Activated CD8-positive, alpha-beta memory T cell treated with anti-CD3 and anti-CD28 coated beads for 4 hours (primary cell): ENCODE measurements at places on chromosomes 11 and 22.
A peak's percentile ranks its signal among the peaks of the same experiment; 100 is the strongest.

GRCh38 chr22:46915950-46916730, 153.7 kb downstream of the TBC1D22A start:
- DNase-seq = no peak

- DNase-seq = no peak
Observed at GRCh38 chr11:34358258-34358727, 483 bp upstream of the ABTB2 start.

DNA sequence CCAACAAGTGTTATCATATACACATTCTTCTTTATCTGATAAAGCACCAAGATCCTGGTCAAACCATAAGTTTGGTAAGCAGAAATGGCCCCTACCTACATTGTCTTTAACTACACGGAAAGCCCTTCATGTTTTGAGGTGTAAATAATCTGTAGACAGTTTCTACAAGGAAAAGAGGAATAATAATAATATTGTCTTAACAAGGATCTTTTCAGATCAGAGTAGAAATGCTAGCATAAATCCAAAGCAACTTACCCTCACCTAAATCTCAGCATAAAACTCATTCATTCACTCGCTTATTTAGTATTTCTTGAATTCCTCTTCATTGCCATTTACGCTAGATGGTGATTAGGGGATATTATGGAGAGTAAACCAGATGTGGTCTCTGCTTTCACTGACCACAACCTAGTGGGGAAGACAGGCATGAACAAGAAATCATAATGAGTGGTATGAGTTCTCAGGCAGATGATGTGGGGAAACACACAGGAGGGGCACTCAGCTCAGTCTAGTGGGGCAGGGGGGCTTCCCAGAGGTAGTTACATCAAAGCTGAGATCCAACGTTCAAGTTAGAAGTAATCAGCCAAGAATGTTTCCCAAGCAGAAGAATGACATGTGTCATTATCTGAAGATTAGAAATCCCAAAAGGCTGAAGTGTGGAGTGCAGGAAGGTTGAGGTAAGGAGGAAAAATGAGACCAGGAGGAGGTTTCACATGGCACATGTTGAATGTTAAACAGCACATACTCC, 65.4 kb upstream of the ZC3H12C start:
- DNase-seq = no peak

- DNase-seq = no peak
Observed at GRCh38 chr11:125649465-125650166, 24.7 kb downstream of the CHEK1 start.

GRCh38 chr11:44138286-44138685, 42.8 kb downstream of the EXT2 start:
- no peak for DNase-seq

DNA sequence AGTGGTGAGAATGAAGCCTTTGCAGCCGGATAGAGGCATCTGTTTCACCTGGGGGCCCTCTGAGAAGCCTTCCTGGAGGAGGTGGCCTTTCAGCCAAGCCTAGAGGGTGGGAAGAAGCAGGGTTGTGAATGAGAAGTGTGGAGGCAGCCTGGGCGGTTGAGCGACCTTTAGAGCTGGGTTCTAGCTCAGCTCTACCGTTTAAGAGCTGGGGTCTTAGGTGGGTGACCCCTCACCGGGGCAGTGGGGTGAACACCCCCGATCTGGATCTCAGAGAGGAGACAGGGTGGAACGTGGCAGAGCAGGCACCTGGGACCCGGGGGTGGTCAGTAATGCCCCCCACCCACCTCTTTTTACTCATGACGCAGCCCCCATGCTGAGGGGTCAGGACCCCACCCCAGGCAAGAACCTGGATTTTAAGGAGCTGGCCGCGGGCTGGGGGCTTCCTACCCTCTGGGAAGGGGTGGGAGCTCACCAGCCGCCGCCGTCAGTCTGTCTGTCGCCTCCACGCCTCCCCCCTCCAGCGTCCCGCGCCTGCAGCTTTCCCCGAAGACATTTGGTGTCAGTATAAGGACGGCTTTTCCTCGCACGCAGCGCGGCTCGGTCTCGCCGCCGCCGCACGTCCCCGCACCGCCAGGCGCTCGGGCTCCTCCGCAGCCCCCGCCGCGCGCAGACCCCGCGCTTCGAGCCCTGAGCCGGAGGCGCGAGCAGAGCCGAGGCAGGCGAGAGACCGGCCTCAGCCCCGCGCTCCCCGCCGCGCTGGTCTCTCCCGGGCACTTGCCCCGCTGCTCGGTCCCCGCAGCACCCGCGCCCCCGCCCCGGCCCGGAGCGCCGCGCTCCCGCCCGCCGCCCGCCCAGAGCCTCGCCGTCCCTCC, 13.3 kb upstream of the CACNA1I start:
- no peak for DNase-seq

- DNase-seq = no peak
Observed at GRCh38 chr22:32444068-32444467, 20.2 kb downstream of the BPIFC start.

DNA sequence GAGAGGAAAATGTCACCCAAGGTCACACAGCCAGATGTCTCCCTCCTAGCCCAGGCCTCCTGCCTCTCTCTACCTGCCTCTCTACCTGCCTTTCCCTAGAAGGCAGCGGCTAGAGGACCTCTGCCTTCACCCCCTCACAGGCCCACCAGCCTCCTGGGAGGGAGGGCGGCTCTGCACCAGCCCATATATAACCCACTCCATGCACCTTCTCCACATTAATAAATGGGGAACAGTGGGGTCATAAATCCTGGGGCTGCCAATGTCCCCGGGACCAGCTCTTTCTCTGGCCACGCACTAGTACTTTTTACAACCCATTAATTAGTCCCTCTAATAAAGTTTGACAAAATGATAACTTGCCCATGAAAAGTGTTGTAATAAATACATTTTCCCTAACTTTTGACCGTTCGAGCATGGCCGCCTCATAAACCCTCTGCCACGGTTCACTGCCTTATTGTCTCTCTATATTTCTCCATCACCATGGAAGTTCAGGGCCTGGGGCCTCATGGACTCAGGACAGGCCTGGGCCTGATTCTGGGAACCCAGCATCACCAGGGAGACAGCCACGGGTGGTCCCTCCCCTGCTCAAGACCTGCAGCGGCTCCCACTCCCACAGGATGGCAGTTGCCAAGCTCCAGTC, 102.1 kb downstream of the MN1 start:
- DNase-seq = no peak

- DNase-seq = peak; percentile 33
Observed at GRCh38 chr11:118171269-118172062, 5.0 kb downstream of the SCN2B start.

GRCh38 chr11:125079878-125080530, 16.9 kb downstream of the SLC37A2 start:
- no peak for DNase-seq

- DNase-seq = no peak
Observed at GRCh38 chr11:128579798-128580504, 7.4 kb downstream of the ETS1 start.

- DNase-seq = peak; percentile 57
Observed at GRCh38 chr11:3905080-3905953, 49.9 kb downstream of the STIM1 start.

DNA sequence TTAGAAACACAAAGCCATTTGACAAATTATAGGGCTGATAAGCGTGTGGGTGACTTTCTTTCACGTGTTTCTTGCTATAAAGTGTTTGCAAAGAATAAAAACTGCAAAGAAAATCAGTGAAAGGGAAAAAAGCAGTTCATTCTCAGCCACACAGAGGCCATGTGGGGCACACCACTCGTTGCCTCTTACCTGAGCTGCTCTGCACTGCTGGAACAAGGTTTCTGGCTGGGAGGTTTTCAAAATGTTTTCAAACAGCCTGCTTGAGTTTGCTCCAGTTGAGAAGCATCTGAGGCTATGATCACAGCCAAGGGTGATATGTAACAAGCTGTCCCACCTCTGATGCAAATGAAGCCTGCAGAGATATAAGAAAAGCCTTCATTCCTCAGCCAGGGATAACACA, 14.7 kb upstream of the VSIG10L2 start:
- no peak for DNase-seq

DNA sequence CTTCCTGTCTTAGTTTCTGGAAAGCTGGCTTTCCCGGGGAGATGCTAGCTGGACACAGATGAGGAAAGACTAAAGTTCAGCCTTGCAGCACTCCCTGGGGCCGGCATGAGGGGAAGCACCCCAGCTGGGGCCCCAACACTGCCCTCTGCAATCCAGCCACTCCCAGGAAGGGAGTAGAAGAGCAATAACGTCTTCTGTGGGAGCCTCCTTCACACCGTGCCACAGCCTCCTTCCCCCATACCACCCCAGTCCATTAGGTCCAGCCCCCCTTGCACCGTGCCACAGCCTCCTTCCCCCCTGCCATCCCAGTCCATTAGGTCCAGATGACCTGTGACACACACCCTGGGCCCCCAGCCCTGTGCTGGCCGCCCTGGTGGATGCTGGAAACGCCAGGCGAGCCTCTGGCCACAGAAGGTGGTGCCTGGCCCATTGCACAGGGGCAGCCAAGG, 44.1 kb upstream of the PRDM11 start:
- no peak for DNase-seq

GRCh38 chr22:36865346-36865745, 4.5 kb downstream of the NCF4 start:
- no peak for DNase-seq

DNA sequence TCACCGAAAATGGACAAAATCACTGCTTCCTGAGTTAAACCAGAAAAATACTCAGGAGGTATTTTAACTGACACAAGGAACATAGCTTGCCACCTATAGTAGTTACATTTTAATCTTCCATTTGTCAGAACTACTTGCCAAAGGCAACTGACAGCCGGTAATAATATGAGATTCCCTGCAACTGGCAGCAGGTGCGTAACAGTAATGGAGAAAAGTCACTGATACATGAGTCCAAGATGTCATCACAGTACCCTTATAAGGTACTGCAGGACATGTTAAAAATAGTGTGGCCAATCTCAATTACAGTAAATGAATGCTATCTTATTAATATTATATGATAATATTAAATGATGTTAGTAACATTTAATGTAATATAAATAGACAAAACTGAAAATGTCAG, 21.1 kb upstream of the ARHGAP32 start:
- DNase-seq = no peak

GRCh38 chr11:112777283-112777751, 183.9 kb upstream of the NCAM1 start:
- DNase-seq = no peak

DNA sequence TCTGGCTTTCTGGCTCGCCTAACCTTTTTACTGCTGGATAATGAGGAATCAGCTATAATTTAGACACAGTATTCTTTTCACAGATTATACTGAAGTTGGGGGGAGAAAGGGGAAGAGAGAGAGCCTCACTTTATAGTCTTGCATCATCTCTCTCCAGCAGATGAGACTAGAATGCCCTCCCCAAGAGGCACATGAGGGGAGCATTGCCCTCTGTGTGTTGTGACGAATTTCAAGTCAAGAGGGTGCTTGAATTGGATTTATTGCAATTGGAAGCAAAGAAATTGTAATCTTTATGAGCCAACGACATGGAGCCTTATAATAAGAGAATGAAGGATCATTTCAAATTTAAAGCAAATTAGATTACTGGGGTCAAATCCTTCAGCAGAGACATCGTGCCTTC, 17.6 kb upstream of the CADM1 start:
- DNase-seq = no peak

DNA sequence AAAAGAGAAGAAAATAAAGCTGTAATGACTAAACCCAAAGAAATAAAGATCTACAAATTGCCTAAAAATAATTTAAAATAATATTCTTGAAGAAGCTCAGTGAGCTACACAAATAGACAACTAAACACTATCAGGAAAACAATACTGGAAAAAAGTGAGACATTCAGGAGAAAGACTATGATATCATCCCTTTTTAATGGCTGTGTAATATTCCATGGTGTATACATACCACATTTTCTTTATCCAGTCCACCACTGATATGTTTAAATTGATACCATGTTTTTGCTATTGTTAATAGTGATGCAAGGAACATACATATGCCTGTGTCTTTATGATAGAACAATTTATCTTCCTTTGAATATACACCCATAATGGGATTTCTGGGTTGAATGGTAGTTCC, 13.1 kb upstream of the OR6T1 start:
- no peak for DNase-seq

- DNase-seq = no peak
Observed at GRCh38 chr11:123051634-123052033, 10.3 kb downstream of the HSPA8 start.

- DNase-seq = no peak
Observed at GRCh38 chr11:6285019-6285418, 25.4 kb downstream of the CCKBR start.

DNA sequence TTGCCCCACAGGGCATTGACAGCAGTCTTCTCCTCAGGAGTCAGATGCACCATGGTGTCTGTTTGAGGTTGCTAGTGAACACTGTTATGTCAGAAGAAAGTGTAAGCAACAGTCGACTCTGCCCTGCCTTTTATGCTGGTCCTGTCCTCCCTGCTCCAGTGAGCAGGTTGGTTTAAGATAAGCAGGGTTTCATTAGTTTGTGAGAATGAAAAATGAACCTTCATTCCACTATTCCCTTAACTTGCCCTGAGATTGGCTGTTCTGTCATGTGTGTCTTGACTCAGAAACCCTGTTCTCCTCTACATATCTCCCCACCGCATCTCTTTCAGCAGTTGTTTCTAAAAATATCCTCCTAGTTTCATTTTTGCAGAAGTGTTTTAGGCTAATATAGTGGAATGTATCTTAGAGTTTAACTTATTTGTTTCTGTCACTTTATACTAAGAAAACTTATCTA, at the start of gene HBD:
HBD (minus strand) TSS at position 103 of the 454 bp plus-strand sequence; CDS start at position 53, 50 bp downstream.
- DNase-seq = no peak

DNA sequence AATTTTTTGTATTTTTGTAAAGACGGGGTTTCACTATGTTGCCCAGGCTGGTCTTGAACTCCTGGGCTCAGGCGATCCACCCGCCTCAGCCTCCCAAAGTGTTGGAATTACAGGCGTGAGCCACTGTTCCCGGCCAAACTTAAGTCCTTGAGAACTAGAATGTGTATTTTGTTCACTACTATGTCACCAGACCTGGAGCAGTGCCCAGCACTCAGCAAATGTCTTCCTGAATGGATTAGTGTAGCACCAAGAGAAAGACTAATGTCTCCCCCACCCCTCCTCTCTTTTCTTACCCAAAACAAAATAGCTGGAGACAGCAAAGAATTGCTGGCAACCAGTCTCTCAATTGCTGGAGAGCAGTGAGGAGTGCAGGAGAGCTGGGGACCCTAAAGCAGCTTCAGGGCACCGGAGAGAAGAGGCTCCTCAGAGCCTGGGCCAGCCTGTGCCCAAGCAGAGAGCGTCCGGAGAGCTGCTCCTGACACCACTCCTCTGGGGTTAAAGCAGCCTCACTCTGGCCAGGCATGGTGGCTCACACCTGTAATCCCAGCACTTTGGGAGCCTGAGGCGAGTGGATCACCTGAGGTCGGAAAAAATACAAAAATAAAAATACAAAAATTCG, 14.9 kb downstream of the SLC25A18 start:
- no peak for DNase-seq

GRCh38 chr11:19723572-19724342, 11.1 kb downstream of the NAV2 start:
- peak; percentile 18 for DNase-seq

- no peak for DNase-seq
Observed at GRCh38 chr11:17786824-17787525, 52.4 kb downstream of the KCNC1 start.

GRCh38 chr22:35567351-35568141, 26.9 kb downstream of the RASD2 start:
- DNase-seq = no peak
